ENCODE measurements at places on chromosomes 6 and 20.

GRCh38 chr6:158503222-158503621 is 56.7 kb upstream of the TMEM181 start:
- no peak for DNase-seq

GRCh38 chr6:166406197-166406596 is 23.5 kb upstream of the MPC1 start:
- DNase-seq: no peak

- DNase-seq: no peak
Measured at GRCh38 chr6:79898076-79898475, 49.3 kb downstream of the ELOVL4 start.

GRCh38 chr6:164109770-164110140 is 695.2 kb downstream of the QKI start:
- DNase-seq: no peak

DNA sequence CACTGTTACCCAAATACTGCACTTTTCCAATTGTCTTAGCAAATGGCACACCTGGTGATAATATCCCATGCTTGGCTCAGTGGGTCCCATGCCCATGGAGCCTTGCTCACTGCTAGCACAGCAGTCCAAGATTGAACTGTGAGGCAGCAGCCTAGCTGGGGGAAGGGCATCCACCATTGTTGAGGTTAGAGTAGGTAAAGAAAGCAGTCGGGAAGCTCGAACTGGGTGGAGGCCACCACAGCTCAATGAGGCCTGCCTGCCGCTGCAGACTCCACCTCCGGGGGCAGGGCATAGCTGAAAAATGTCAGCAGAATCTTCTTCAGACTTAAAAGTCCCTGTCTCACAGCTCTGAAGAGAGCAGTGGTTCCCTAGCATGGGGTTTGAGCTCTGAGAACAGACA is 9.2 kb upstream of the CST2 start:
- DNase-seq: no peak

GRCh38 chr6:102340311-102340710 is 946.8 kb downstream of the GRIK2 start:
- DNase-seq: no peak

DNA sequence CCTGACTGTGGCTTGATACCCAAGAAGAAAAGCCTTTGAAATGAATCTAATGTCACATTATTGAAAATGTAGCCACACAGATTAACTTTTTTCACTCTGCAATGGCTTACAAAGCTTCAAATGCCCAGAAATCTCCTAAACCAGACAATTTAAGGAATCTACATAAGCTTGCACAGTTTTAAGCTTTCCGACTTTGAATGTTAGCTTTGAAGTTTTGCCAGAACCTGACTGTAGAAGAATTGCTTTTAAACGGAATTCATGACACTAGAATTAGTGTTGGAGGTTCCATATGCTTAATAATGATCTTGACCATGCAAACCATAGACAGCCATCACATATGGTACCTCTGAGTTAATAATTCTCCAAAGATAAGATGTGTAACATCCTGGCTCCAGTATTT is 798.5 kb upstream of the EPHA7 start:
- no peak for DNase-seq

DNA sequence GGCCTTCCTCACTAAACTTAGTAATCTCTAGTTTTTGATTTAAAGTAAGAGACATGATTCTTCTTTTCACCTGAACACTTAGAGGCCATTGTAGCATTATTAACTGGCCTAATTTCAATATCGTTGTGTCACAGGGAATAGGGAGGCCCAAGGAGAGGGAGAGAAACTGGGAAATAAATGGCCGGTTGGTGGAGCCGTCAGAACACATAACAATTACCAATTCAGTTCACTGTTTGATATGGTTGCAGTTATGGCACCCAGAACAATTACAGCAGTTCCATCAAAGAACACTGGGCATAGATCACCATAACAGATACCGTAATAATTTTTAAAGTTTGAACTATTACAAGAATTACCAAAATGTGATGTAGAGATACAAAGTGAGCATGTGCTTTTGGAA is 9.1 kb upstream of the GLYATL3 start:
- no peak for DNase-seq

DNA sequence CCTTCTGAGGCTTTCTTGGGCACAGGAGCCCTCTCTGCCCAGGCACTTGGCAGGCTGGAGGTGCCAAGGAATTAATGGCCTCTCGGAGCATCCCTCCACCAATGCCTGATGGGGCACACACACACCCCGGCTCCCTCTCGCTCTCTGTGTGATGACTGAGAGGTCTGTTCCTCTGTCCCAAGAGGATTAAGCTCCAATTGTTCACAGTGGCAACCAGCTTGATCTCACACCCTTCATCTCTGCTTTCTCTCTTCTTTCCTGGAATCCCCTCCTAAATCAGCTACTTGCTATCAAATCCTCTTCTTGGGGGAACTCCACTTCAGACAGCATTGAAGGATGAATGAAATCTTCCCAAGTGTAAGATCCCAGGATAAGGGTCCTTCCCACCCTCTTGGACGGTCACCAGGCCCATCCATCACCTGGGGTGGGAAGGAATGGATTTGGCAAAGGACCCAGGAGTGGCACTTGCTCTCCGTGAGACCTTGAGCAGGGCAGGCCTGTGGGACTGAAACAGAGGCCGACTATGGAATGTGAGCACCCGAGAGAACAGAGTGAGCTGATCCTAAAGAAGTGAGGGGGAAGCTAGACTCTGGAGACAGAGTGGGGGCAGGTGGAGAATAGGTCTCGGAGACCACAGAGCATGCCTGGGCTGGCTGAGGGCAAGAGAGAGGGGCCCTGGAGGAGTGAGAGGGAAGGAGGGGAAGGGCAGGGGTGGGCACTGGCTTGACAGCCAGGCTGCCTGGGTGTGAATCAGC is 93.6 kb downstream of the GRM4 start:
- no peak for DNase-seq

DNA sequence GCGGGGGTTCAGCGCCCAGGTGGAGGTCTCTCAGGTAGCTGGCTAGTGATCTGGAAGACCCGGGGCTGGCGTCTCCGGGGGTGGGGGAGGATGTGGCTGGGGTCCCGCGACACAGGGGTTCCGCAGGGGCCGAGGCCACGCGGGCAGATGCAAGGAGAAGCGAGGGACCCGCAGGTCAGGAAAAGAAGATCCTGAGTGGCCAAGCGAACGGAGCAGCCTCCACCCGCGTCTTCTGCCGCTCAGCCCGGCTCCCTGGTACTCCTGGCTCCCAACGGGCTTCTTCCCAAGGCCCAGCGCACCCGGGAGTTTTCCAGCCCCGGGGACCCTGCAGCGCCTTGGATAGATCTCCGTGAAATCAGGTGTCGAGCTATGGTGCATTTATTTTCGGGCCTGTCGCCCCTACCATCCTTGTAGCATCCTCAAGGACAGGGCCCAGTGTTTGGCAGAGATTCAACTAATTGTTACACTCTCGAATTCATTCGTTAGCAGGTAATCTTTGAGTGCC is 682 bp upstream of the CHD6 start:
- DNase-seq: no peak

DNA sequence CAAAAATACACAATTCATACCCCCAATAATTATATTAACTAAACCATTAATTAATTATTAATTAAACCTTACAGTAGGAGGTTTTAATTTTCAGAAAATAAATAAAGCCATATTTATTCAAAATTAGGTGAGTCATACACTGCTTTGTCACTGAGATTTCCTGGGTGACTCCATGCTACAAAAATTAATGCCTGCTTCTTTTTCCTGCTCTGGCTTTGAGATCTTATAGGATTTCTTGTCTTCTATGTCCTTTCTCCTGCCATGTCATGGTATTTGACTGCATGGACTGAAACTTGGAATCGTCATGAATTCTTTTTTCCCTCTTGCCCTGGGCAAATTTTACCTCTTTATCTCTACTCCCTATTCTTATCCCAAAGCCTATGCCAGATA is 133.2 kb downstream of the PHACTR1 start:
- DNase-seq: no peak

- DNase-seq: no peak
Measured at GRCh38 chr6:75201021-75201420, 4.8 kb downstream of the COL12A1 start.

DNA sequence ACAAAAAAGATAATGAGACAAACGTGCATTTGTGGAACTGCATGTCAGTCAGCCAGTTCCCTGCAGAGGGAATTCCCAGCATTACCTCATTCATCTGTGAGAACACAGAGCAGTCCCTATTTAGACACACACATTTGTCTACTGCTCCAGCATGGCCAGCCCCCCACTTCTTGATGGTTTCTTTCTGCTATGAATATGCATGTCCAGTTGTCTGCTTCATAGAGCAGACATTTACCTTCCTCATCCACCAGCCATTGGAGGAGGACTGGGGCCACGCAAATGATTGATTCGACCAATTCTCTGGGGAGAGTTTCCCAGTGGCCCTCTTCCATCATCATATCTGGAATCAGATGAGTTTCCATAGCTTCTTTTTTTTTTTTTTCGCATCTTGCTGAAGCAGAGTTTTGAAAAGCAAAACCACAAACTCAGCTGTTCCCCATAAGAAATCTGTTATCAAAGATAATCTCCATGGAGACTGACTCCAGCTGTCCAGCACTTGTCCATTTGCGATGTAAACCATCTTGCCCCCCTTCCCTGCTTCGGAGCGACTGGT is 11.8 kb downstream of the ENPP1 start:
- no peak for DNase-seq

DNA sequence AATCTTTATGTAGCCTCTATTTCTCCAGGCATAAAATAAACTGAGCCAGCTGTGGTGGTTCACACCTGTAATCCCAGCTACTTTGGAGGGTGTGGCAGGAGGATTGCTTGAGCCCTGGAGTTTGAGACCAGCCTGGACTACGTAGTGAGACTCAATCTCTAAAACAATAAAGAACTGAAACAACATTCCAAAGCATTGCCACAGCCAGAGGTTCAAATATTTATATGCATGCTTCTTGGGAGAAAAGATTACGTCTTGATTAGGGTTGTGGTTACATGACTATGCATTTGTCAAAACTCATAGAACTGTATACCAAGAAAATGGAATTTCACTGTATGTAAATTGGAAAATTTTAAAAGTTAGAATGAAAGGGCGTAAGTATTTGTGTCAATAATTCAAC is 27.7 kb upstream of the PAX1 start:
- DNase-seq: no peak

GRCh38 chr6:84764332-84765049 is at the start of gene TBX18:
Gene TBX18 (minus strand): TSS chr6:84764598. CDS start chr6:84764181, 417 bp downstream.
- DNase-seq: no peak

- no peak for DNase-seq
Measured at GRCh38 chr20:46642265-46642968, 8.8 kb downstream of the SLC13A3 start.

DNA sequence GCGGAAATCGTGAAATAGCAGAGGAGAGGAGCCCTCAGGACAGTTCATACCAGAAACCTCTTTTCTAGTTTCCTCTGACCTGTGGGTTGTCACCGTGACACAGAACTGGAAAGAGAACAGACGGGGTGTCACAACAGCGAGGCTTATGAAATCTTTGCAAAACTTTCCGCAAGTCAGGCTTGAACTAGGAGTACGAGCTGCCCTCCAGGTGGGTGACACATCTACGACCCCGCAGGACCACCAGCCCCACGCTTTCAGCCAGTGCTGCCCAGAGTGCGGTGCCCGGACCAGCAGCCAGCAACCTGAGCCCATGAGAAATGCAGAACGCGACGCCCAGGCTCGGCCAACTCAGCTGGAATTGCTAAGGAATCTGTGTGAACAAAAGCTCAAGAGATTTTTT is 30.8 kb downstream of the WRNIP1 start:
- DNase-seq: no peak

All from stimulated activated CD4-positive, alpha-beta T cell treated with anti-CD3 and anti-CD28 coated beads, TNF-alpha, amount 100 ng/mL, for 48 hours (primary cell).